ENCODE measurements at places on chromosomes 6 and 20.

GRCh38 chr6:11164717-11165646 lies 53.5 kb upstream of the ERVFRD-1 start:
- H3K4me1 ChIP-seq, result peaks cover 15% of the 10 kb centered on the region
- H3K27ac ChIP-seq, result no peak overlapping the region
- DNase-seq, result no peak
- no peaks in the 10 kb centered on the region for H3K27me3 ChIP-seq

DNA sequence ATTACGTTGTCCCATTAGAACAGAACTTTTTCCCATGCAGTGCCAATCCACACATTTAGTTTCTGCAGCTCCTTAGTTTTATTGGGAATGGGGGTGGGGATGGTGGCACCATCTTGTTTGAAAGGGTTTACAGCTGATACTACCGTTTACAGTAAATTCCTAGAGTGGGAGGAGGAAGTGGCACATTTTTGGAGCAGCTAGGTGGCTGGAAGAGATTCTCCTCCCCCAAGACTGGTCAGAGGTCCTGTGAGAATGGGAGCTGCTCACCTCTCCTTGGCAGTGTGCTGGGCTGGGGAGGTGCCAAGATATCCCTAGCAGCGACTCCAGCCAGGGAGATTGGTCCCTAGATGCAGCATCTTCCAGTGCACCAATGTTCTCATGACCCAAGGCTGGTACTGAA lies 12.4 kb upstream of the CCN6 start:
- no peaks in the 10 kb centered on the region for H3K36me3 ChIP-seq
- peaks cover 8% of the 10 kb centered on the region for H3K4me1 ChIP-seq
- no peak overlapping the region for H3K27ac ChIP-seq
- H3K27me3 ChIP-seq, result no peaks in the 10 kb centered on the region
- no peak overlapping the region for H3K4me3 ChIP-seq

DNA sequence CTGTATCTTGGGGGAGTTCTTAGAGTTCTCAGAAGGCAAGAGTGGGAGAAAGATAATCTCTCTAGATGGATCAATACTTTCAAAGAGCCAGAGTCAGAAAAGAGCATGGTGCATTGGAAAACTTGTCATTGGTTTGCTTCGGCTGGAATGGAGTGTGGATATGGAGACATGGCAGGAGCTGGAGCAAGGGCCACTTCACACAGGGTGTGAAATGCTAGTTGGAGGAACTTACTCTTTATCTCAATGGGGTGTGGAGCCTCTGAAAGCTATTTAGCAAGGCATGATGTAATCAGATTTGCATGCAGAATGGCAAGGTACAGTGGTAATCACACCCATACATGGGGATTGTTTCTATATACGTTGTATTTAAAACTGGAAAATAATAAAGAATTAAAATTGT lies 31.5 kb upstream of the PAQR8 start:
- no peak overlapping the region for H3K4me3 ChIP-seq
- peaks cover 38% of the 10 kb centered on the region for H3K4me1 ChIP-seq
- DNase-seq, result no peak
- H3K27ac ChIP-seq, result no peak overlapping the region
- H3K27me3 ChIP-seq, result no peaks in the 10 kb centered on the region

DNA sequence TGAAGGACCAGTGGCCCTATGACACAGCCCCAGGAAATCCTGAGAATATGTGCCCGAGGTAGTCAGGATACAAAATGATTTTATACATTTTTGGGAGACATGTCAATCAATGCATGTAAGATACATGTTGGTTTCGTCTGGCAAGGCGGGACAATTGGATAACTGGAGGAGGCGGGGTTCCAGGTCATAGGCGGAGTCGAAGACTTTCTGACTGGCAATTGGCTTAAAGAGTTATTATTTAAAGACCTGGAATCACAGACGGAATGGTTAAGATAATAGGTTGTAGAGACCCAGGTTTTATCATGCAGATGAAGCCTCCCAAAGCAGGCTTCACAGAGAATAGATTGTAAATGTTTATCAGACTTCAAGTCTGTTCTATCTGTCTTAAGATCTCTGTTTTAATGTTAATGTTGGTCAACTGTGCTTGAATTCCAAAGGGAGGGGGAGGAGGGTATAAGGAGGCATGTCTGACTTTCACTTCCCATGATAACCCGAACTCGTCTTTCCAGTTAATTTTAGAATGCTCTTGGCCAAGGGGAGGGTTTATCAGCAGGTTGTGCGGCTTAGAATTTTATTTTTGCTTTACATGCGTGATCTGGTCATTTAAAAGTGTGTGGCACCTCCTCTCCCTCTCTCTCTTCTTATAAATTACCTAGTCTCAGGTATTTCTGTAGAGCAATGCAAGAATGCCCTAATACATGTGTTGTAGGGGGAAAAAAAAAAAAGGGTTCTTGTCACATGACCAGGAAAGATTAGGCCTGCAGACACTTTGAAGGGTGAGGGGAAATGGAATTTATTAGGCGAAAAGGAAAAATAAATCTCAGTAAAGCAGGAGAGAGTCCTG lies 230.7 kb downstream of the NFATC2 start:
- H3K4me1 ChIP-seq, result peaks cover 51% of the 10 kb centered on the region
- peak overlapping the region; percentile 80 for H3K27ac ChIP-seq
- peaks cover 22% of the 10 kb centered on the region for H3K36me3 ChIP-seq
- DNase-seq, result peak; percentile 49
- H3K27me3 ChIP-seq, result peaks cover 66% of the 10 kb centered on the region

DNA sequence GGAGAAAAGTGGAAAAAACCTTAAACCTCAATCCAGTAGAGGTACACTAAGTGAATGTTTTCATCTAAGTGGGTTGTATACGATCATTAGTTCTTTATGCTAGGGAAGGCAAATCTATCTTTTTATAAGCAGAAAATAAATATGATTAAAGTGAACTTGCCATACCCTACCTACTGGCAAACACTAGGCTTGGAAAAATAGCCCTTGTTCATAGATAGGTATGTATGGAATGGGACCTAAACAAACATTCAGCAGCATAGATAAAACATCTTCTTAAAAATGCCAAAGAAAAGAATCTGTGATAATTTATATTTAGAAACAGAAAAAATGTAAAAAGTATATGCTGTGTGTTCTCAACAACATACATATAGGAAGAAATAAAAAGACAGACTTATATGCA lies 18.8 kb downstream of the REV3L start:
- no peak overlapping the region for H3K27ac ChIP-seq
- DNase-seq, result no peak
- H3K4me1 ChIP-seq, result no peaks in the 10 kb centered on the region
- no peaks in the 10 kb centered on the region for H3K27me3 ChIP-seq

- peaks cover 4% of the 10 kb centered on the region for H3K4me1 ChIP-seq
- no peak for DNase-seq
- H3K27ac ChIP-seq, result no peak overlapping the region
- H3K27me3 ChIP-seq, result peaks cover 7% of the 10 kb centered on the region
- no peak overlapping the region for H3K4me3 ChIP-seq
These were observed 23.5 kb downstream of the PLAGL2 start for GRCh38 chr20:32183947-32184635.

DNA sequence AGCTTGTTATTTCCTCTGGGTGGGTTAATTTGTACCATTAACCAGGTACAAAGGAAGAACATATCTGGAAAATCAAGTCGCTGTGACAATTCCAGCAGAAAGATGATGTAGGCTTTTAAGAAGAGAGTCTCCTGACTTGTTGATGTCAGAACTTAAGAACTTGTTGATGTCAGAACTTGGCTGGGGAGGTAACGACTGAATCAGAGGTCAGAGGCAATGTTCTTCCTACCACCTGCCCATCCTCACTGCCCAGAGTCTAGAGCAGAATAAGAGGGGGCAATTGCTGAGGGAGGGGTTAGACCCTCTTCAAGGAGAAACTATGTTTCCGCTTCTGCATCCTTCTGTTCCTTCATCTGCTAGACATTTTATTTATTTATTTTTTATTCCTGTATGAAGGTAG lies 18.9 kb downstream of the MLIP start:
- H3K27ac ChIP-seq, result no peak overlapping the region
- no peaks in the 10 kb centered on the region for H3K36me3 ChIP-seq
- no peak overlapping the region for H3K4me3 ChIP-seq
- peaks cover 5% of the 10 kb centered on the region for H3K4me1 ChIP-seq
- no peaks in the 10 kb centered on the region for H3K27me3 ChIP-seq

DNA sequence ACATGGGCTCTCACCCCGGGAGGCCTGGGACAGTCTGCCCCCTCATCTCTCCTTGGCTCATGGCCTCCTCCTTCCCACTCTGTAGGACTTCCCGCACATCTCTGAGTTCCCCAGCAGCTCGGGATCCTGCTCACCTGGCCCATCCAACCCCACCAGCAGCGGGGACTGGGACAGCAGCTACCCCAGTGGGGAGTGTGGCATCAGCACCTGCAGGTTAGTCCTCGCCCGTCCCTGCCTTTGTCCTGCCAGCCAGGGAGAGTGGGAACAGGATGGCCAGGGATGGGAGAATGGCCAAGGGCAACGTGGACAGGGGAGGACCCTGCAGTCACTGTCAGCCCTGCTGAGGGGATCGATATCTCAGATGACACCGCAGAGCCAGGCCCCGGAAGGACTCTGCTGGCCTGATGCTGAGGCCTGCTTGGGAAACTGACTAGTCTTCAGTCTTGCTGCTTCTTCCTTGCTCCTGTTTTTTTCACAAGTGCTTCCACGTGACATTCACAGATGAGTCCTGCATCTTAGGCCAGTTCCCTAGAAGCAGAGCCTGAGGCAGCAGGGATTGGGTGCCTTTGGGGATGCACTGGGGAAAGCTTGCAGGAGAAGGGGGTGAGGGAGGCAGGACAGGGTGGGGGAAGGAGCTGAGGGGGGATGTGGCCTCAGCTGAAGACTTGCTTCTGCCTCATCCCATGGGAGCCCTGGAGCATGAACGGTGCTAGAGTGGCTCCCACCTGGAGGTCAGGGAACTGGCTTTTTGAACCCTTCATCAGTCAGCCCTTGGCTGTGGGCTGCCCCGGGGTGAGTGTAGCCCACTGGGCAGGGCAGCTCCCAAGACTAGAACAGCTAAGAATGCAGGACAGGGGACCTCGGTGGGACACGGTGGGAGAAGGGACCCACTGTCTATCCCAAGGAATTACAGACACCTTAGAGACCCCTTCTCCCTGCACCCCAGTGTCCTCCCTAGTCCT lies 120.1 kb downstream of the JPH2 start:
- H3K4me3 ChIP-seq, result no peak overlapping the region
- H3K27me3 ChIP-seq, result no peaks in the 10 kb centered on the region
- no peaks in the 10 kb centered on the region for H3K36me3 ChIP-seq
- H3K4me1 ChIP-seq, result peaks cover 10% of the 10 kb centered on the region
- DNase-seq, result no peak
- no peak overlapping the region for H3K27ac ChIP-seq

GRCh38 chr20:2986466-2986865 lies 57.0 kb upstream of the GNRH2 start:
- no peak overlapping the region for H3K27ac ChIP-seq
- peaks cover 36% of the 10 kb centered on the region for H3K36me3 ChIP-seq
- no peak for DNase-seq
- no peaks in the 10 kb centered on the region for H3K4me1 ChIP-seq
- H3K27me3 ChIP-seq, result no peaks in the 10 kb centered on the region

DNA sequence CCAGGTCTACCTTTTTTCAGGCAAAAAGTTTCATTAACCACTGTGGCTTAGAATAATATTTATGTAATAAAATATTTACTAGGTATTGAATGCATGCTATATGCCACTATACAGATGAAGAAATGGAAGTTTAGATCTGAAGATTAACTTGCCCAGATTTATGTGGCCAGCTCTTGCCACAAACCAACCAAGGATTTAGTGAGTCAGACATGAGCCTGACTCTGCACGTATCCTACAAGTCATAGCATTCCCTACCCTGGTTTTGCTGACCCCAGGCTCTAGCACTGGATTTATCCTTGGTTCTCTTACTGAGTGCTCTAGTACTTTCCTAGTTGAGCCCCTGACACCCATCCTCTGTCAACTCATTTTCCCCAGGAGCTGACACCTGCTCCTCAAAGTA lies 75.4 kb downstream of the ANKEF1 start:
- H3K4me3 ChIP-seq, result no peak overlapping the region
- H3K27ac ChIP-seq, result no peak overlapping the region
- no peaks in the 10 kb centered on the region for H3K27me3 ChIP-seq
- DNase-seq, result no peak

DNA sequence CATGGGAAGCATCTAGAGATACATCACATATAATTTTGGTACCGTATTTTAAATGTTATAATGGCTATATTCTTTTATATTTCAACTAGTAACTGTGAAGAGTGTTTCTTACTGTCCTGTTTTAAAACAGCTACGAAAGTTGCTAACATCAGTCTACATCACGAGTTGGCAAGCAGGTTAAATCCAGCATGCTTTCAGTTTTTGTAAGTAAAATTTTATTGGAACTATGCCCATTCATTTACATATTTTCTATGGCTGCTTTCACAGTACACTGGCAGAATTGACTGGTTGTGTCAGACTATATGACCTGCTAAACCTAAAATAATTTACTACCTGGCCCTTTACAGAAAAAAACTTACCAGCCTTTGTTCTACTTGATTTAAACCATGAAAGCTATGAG lies 478.1 kb downstream of the PHF3 start:
- peaks cover 20% of the 10 kb centered on the region for H3K36me3 ChIP-seq
- no peak overlapping the region for H3K4me3 ChIP-seq
- DNase-seq, result no peak
- H3K27me3 ChIP-seq, result peaks cover 1% of the 10 kb centered on the region
- no peak overlapping the region for H3K27ac ChIP-seq

GRCh38 chr6:106685833-106686232 lies 56.5 kb downstream of the QRSL1 start:
- peaks cover 17% of the 10 kb centered on the region for H3K4me1 ChIP-seq
- no peaks in the 10 kb centered on the region for H3K27me3 ChIP-seq
- H3K4me3 ChIP-seq, result no peak overlapping the region
- H3K36me3 ChIP-seq, result no peaks in the 10 kb centered on the region
- H3K27ac ChIP-seq, result no peak overlapping the region
- no peak for DNase-seq

DNA sequence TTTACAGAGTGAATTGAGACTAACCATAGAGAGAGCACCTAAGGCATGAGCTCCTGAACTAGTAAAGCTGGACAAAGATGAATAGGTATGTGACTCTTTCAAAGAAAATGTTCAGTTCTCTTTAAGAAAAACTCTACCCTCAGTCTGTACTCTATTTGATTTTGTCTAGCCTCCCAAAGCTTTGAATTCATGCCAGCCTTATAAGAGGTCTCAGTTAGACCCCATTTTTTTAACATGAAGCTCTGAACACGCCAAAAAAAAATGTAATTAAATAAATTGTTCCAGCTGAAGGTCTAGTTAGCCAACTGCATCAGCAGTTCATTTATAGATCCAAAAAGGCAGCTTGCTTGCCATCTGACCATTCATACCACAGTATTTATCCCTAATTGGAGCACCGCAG lies 71.6 kb downstream of the COL9A1 start:
- no peaks in the 10 kb centered on the region for H3K36me3 ChIP-seq
- no peak for DNase-seq
- no peak overlapping the region for H3K27ac ChIP-seq
- no peaks in the 10 kb centered on the region for H3K27me3 ChIP-seq

DNA sequence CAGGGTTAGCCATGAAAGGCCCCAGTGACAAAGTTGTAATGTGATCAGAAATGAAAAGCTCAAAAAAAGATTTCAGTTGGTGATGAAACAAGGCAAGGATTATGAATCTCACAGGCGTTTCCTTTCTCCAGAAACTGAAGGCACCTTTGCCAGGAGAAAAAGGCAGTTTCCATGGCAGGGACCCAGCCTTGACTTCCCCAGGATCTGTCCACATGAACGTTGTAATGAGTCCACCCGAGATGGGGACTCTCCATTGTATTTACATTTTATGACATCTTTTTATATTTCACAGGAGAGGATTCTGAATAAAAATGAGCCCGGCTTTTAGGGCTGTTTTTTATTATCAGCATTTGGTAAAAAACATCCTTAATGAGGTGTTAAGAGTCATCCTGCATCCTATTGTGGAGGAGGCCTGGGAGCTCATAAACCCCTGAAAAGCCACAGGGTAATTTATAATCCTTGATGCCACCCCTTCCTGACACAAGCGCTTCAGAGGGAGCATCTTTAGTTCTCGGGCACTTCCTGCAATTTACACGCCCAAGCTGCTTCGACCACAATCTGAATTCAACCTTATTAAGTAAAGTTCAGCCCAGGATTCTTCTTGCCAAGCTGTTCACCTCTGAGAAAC lies 74.1 kb upstream of the SALL4 start:
- no peaks in the 10 kb centered on the region for H3K4me1 ChIP-seq
- no peak overlapping the region for H3K27ac ChIP-seq
